ENCODE measurements at places on chromosomes 7 and 10.

GRCh38 chr7:46368871-46369270 is 447.8 kb upstream of the IGFBP3 start:
- no peak for DNase-seq

GRCh38 chr10:44991571-44991970 is 9.2 kb upstream of the ZNF22 start:
- no peak for DNase-seq

- DNase-seq = no peak
These were observed 35.9 kb upstream of the HDAC9 start for GRCh38 chr7:18459484-18460245.

DNA sequence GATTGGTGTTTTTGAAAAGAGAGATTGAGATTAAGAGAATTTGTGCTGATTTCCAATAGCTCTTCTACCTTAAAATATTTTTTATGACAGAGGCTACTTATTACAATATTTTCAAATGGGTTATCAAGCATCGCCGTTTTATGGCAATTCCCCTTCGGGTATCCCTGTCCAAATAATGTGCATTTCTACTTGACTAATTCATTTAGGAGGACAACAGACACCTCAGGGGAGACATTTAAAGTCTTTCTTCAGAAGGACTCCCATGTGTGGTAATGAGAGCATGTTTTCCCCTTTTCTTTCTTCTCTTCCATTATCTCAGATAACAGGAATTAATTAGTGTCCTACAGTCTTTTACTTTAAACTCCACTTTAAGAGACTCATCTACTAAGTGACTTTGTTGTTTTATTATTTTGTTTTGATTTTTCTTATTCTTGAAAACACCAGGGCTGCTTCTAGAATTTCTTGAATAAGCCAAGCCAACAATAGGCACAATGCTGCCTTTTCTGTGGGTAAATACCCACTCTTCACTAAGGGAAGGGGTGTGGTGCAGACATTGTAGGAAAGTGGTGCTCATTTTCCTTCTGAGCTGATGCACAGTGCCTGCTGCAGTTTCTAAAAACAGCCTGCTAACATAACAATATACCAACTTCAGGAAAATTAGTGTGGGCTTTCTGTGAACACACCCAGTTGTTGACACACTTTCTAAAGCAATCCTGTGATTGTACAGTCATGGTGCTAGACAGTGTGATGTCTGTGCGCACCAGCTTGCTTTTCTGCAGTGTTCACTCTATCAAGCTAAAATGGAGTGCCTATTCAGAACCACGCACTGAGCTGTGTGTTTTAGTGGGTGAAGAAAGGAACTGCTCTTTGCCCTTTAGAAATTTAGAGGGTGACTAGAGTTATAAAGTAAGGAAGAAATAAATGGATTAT is 597.7 kb downstream of the NRG3 start:
- no peak for DNase-seq

DNA sequence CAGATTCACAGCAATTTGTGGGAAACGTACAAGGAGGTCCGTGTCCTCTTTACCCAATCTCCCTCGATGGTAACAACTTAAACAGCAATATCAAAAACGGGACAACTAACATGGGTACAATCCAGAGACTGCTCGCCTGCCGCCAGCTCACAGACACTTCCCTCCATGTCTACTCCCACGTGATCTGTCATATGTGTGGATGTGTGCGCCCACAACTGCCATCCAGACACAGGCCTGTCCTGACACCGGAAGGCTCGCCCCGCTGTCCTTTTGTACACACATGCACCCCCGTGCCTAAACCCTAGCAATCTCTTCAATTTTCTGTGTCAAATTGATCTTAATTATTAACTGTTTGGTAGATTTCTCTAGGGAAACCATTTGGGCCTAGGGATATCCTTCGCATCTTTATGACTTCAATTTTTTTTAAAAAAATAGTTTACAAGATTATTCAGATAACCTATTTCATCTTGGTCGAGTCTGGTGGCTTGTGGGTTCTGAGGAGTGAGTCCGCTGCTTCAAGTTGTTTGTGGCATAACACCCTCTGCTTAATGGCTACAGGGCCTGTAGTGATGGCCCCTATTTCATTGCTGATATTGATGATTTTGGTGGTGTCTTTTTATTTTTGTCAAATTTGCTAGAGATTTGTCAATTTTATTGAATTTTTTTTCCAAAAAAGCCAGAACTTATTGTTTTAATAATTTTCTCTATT is 260.6 kb downstream of the MAD1L1 start:
- no peak for DNase-seq

DNA sequence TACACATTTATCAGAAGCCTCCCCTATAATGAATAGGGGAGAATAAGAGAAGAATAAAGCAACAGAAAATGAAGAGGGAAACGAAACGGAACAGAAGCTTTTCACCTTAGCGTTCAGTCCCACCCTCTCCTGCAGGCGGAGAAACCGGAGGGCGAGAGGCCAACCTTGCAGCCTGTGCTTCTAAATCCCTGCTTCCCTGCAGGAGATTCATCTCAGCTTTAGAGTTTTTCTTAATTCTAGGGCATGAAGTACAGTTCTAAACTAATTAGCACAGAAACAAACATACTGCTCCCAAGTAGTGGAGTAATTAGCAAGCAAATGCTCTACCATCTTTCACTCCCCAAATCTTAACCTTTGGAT is 107.2 kb downstream of the CUBN start:
- DNase-seq = no peak

DNA sequence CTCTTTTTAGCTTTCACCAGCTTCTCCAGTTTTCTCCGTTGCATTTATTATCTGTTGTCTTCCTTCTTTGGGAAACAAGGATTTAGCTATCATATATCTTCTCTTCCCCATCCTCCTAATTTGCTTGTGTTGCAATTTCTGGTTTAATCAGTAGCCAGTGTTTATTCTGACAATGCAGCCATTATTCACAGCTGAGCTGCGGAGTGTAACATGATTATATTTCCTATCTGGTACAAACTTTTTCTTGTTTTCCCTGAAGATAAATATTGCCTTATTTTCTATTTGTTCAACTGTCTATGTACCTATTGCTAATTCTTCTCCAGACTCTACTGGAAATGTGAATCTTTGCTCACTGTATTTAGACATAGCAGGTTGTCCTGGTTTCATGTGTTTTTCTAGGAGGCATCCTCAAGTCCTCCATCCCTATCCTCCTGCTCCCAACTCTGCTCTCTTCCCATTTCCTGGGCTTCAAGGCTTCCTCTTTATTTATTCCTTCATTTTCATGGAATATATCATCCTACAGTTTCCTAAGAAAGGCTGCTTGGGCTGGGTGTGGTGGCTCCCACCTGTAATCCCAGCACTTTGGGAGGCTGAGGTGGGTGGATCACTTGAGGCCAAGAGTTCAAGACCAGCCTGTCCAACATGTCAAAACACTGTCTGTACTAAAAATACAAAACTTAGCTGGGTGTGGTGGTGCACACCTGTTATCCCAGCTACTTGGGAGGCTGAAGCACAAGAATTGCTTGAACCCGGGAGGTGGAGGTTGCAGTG is 72.4 kb upstream of the KDM7A start:
- no peak for DNase-seq

DNA sequence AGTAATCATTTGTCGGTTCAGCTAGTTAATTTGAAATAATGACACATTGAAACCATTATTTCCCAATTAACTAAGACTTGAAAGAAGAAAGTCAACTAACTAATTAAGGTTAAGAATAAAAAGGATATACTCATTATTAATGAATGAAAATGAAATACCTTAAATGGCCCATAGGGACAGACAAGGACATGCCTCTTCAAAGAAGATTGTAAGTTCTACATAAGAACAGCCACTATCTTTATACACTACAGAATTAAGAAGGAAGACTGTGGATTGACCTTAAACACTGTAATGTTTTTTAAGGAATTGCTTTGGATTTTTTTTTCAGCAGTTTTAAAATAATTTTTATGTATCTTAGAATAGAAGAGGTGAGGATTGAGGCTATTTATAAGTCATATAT is 60.7 kb downstream of the CSTF2T start:
- no peak for DNase-seq

- no peak for DNase-seq
These were observed 7.3 kb downstream of the MMP21 start for GRCh38 chr10:125768219-125768855.

GRCh38 chr10:76649723-76650127 is 987.9 kb downstream of the KCNMA1 start:
- no peak for DNase-seq

DNA sequence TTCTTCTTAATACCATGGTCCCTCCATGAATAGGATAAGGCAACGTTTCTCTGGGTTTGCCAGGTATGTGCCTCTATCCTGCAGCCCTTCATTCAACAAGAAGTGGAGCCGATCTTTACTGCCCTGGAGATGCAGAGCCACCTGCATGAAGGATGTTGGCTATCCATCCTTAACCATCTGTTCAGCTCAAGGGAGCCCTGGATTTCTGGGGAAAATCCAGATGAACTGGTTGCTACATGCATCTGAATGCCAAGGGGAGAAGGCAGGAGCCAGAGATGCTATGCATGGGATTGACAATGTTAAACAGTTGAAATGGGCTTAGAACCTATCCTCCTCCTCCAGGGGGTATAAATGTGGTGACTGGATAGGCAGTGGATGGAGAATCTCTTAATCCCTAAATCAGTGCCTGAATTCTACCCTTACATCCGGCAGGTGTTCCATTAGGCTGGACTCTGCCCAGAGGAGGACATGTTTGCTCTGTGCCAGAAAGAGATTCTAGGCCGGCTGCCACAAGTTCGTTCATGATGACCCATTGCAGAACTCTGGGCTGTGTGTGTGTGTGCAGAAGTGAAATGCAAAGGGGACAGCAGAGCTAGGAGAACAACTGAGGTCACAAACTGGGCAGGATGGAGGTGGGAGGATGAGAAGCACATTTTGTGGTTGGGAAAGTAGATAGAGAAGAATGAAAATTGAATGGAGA is 15.6 kb downstream of the CPED1 start:
- DNase-seq = no peak

GRCh38 chr10:75825235-75825634 is 393.8 kb downstream of the LRMDA start:
- DNase-seq = no peak

DNA sequence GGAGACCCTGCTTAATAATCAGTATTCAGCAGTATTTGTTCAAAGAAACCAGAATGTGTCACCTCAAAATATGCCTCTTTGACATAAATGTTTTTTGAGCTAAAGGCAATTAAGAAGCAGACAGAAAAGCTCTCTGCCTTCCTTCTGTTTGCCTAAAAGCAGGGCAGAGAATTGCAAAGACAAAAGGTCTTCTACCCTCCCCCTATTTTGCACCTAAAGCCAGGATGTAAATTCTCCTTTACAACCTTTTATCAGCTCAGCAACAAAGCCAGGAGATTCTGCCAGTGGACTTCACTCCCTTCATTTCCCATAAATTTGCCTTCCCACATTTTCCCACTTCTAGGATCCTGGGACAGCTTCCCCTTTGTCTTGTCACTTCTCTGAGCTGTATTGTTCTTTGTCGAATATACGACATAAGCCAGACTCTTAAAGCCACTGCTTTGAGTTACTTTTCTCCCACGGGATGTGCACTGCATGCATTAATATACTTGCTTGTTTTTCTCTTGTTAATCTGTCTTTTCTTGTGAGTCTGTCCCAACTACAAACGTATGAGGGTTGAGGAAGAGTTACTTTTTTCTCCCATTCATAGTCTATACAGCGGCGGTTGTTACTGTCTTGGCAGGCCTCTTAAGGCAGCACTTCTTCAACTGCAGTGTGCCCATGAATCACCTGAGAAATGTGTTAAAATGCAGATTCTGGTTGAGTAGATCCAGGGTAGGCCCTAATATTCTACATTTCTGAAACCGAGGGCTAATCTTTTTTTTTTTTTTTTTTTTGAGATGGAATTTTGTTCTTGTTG is 48.2 kb downstream of the ST8SIA6 start:
- no peak for DNase-seq

DNA sequence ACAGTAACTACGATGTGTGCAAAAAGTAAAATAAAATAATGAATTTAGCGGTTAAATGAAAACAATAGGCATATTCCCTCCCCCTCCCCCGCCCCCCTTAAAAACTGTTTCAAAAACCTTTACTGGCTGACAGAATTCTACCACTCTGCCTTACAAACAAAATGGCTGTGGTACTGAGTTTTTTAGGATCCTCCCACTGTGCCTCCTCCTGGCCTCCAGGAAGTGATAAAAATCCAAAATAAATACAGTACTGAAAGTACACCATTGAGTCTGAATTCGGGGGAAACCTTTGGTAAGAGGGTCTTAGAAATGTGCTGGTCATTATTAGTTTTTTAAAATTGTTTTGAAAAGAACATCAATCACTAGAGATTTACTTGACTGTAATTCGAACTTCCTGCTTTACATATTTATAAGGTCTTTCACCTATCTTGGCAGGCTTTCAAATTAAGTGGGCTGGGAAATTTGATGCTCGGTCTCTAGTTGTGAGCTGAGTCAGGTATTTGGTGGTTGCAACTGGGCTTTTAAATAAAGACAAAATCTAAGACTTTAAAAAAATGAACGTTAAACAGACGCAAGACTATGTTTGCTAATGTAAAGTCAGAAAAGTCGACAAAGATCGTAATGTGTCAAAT is 32.5 kb upstream of the EPC1 start:
- no peak for DNase-seq

- no peak for DNase-seq
These were observed 559 bp upstream of the FKBP14 start for GRCh38 chr7:30027065-30027456.

- DNase-seq = no peak
These were observed 53.2 kb upstream of the ZNF33B start for GRCh38 chr10:42691361-42692120.

DNA sequence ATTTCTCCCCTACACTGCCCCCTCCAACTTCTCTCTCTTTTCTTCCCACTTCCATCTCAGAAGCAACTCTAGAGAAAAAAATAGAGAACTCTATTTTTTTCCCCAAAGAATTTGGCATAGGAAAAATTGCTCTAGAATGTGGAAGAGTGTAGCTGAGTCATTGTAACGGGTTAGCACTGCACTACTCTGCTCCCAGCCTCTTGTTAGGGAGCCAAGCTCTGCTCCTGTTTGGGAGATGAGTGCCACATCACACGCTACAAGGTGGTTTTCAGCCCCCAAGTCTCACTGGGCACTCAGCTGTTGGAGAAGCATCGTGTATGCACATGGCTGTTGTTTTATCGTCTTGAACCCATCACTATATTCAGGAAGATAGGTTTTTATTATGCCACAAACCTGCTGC is 136.4 kb downstream of the BMPER start:
- no peak for DNase-seq

GRCh38 chr7:73518470-73518869 is 3.6 kb downstream of the BAZ1B start:
- DNase-seq = no peak

GRCh38 chr10:10209167-10209566 is 808.5 kb upstream of the CELF2 start:
- no peak for DNase-seq

DNA sequence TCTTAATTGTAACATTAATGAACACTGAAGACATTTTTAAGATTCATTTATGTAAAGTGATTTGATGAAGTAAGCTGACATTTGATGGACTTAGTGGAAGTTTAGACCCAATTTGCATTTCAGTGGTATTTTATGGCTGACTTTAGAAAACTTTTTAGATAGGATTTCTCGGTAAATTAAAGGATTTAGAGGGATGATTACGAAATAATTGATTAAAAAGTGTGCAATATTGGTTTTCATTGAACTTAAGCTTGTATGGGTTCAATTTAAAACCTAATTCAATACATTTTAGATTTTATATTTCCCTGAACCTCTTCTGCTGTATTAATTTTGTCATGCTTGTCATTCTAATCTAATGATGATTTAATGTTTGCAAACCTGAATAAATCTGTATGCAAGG is 135.1 kb downstream of the SDK1 start:
- no peak for DNase-seq

- no peak for DNase-seq
These were observed 277.0 kb downstream of the GFRA1 start for GRCh38 chr10:115996031-115996430.
